ENCODE measurements at places on chromosomes 6 and 20.

DNA sequence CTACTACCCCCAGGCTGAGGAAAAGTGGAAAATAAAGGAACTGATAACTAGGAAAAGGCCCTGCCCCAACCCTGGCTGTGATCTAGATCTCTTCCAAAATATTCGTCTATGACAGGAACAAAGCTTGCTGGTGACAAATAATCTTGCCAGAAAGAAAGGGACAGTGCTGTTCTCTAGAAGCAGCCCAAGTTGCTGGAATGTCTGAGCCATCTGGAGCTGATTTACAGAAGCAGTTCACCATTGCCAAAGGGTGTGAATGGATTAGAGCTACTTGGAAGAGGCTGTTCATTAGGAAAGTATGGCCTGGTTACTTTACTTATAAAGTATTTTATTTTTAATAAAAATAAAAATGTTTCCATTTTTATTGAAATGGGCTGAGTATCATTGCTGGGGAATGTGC, 146.3 kb downstream of the EPM2A start:
- DNase-seq = no peak

GRCh38 chr20:46394872-46395760, 11.3 kb downstream of the ELMO2 start:
- no peak for DNase-seq

- no peak for DNase-seq
Measured at GRCh38 chr6:111228094-111228493, 140.8 kb downstream of the SLC16A10 start.

DNA sequence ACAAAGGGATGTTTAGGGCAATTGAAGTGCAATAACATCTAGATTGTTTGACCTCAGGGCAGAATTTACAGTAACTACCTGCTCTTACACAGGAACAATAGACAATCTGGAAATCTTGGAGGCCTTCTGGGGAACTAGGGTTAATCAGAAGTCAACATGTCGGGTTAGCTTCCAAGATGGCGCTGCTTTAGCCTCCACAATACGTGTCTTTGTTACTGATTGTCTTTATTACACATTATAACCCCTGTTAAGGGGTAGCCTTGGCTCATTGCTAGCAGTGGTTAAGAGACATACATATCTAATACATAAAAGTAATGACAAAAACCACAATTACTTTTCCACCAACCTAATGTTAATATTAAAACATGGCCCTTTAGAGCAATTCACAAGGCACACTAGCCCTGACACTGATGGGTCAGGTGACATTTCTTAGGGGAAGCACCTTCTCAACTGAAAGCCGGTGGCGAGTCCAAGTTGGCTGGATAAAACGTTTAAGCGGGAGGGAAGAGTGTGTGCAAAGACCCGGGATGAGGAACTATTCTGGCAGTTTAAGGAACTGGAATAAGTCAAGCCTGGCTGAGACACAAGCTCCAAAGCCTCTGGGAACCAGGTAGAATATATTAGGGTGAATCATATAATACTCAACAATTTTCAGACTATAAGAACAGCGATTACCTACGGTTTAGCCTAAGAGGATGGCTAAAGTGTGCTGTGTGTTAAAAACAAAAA, 236.9 kb downstream of the BCAS1 start:
- DNase-seq = no peak

DNA sequence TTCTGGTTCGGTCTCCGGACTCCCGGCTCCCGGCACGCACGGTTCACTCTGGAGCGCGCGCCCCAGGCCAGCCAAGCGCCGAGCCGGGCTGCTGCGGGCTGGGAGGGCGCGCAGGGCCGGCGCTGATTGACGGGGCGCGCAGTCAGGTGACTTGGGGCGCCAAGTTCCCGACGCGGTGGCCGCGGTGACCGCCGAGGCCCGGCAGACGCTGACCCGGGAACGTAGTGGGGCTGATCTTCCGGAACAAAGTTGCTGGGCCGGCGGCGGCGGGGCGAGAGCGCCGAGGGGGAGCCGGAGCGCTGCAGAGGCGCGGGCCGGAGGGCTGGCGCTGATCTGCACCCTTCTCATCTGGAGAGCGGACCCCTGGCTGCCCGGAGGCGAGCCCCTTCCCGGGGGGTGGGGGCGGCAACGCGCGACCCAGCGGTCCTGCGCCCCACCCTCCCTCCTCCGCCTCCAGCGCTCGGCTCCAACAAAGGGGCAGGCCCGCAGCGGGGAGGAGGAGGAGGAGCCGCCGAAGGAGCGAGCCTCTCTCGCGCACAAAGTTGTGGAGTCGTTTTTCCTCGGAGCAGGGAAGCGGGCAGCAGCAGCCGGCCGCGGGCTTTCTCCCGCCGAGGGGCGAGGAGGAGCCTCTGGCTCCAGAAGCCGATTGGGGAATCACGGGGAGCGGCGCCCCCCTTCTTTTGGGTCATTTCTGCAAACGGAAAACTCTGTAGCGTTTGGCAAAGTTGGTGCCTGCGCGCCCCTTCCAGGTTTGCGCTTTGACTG, at the start of gene UTRN:
TSS of gene UTRN (plus strand) at position 553 of the 765 bp plus-strand sequence. CDS start 6,494 bp downstream, outside the sequence.
- DNase-seq = peak; percentile 75

DNA sequence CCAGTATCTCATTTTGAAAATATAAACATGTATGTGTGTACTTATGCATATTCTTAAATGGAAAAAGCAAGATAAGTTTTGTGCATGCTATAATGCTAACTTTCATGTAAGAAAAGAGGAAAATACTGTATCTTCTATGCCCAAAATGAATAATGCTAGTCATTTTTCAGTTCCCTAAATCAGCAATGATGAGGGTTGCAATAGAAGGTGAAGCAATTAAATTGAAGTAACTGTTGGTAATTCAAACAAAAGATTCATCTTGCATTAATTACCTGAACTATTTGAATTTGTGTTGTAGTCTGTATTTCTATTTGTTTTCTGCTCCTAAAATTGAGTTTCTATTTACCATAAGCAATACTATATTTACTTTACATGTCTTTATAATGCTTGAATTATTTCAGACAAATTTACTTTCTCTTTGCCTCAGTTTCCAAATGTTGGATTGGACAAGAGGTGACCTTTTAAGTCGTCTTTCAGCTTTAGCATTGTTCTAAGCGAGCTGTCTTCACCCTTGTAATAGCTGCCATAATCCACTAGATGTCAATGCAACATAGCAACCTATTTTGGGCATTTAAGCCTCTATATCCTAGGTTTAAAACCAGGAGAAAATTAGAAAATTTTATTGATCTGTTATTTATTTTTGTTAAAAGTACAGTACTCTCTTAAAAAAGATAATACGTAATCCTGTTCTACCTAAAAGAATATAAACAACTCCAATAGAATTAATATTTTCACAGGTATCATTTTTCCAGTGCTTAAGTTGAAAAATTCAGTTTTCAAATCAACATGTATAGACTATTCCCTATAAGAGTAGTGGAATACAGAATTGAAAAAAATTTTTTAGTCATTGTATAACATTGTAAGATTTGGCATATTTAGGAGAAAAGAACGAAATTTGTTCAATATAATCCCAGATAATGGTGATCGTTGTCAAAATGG, 52.3 kb upstream of the IFNGR1 start:
- DNase-seq = peak; percentile 5

DNA sequence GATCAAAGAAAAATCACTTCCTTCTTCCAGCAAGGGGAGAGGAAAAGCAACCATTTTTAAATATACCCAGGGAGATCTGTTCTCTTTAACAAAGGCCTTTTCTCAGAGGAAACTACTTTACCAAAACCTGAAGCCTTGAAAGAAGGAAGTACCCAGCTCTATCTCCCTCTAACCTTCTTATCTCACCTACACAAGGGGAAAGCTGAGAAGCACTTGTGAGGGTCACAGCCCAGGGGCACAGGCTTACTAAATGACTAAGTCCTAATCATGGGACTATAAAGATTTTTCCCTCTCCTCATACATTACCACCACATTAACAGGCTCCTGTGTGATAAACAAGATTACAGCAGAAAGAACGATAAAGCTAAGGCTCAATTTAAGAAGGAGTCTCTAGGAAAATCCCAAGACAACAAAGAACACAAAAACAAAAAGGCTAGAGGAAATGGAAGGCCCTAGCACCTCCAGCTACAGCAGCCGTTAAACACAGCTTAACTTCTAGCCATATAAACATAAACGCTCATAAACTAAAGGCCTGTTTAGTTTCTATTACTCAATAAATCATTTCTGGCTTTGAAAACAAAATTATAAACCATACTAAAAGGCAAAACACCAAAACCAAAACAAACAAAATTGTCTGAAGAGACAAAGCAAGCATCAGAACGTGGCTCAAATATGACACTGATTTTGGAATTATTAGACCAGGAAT, 284.9 kb upstream of the ECI2 start:
- DNase-seq = no peak

DNA sequence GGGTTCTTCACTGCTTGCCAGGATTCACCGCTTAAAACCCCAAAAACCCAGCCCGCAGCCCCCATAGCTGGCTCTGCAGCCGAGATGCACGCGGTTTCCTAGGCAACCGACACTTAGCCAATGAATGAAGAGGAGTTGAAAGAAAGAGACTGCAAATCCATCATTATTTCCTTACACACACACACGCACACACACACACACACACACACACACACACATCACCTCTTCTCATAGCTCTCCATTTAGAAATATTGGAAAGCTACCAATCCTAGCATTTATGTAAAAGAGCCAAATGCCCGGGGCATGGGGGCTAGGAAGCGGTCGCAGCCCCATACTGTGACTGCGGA, 3.4 kb upstream of the TUBB2B start:
- no peak for DNase-seq

GRCh38 chr6:159104163-159104925, 59.6 kb upstream of the TAGAP start:
- DNase-seq = peak; percentile 73

GRCh38 chr20:63068711-63069367, 62.1 kb upstream of the BHLHE23 start:
- no peak for DNase-seq

DNA sequence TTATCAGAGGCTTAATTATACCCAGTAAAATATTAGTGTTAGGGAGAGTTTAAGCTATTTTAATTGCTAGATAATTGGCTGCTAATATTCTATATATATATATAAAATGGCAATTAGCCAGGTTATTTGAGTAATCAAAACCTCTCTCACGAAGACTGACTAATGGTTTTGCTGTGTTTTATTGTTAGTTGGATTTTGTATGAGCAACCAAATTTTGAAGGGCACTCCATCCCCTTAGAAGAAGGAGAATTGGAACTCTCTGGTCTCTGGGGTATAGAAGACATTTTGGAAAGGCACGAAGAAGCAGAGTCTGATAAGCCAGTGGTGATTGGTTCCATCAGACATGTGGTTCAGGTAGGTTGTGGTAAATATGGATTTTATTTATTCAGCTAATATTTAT, 102.2 kb downstream of the RTN4IP1 start:
- no peak for DNase-seq

GRCh38 chr6:87583822-87584221, 6.0 kb downstream of the RARS2 start:
- no peak for DNase-seq

GRCh38 chr20:22620342-22620741, 36.0 kb upstream of the FOXA2 start:
- DNase-seq = no peak

DNA sequence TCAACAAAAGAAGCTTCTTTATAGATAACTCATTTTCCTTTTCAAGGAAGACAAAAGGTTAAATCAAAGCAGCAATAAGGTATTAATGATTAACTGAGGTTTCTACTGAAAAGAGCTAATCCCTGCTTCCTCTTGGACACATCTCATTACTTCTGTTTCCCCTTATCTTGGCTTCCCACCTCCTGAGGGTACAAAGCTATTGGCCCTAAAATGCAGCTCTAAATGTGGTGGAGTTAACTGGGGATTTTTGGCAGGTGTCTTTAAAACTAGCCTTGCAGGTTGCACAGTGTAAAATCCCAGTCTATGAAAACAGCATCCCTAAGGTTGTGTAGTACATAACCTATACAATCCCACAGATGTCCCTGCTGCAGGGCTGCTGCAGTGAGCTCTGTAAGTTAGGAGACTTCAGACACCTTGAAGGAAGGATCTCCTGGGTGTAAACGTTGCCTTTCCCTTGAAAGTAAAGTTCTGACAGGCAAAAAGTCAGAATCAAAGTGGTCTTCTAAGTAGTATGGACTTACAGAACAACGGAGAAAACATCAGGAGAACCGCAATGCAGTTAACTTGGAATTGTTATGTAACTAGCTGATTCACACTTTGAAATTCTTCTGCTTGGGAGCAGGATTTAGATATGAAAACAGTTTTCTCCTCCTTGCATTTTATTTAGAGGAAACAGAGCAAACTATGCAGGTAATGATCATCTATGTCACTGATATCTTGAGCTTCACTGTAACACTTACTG, 71.7 kb upstream of the TRAF3IP2 start:
- DNase-seq = no peak

DNA sequence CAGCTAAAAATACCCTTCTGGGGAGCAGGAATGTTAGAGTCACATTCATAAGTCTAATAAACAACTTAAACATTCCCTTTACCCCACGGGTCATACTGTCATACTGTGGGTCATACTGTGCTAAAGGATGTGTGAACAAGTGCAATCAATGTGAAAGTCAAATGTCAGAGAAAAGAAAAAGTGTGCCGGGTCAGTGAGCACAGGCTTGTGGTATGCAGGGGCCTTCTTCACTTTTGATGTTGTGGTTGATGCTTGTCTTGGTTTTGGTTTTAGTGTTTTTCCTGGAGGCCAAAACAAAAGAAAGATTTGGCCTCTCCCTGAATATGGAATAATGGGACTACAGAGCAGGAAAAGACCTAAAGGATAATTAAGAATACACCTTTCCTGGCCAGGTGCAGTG, 267.9 kb upstream of the PLN start:
- no peak for DNase-seq

DNA sequence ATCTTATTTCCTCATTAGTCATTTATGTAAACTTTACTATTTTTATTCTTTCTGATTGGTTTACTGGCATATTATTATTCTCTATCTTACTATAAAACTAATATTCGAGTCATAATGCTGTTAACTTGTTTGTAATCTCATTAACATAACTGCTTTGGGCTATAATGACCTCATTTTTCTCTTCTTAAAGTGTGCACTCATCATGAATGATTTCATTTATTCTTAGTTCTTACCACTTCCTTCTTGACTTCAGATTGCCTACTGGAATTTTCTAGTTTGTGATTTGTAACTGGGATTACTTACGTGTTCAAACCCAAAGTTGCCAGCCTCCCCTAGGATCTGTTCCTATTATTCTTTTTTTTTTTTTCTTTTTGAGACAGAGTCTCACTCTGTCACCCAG, 91.8 kb upstream of the TNFAIP3 start:
- DNase-seq = no peak

GRCh38 chr6:164925681-164926530, 383.5 kb downstream of the C6orf118 start:
- no peak for DNase-seq

GRCh38 chr6:32317541-32317940, 54.2 kb downstream of the TSBP1 start:
- no peak for DNase-seq

- no peak for DNase-seq
Measured at GRCh38 chr20:23143986-23144690, 58.0 kb upstream of the CD93 start.

All from T47D (cell line).